ENCODE measurements at places on chromosomes 6 and 20.
A peak's percentile ranks its signal among the peaks of the same experiment; 100 is the strongest.

DNA sequence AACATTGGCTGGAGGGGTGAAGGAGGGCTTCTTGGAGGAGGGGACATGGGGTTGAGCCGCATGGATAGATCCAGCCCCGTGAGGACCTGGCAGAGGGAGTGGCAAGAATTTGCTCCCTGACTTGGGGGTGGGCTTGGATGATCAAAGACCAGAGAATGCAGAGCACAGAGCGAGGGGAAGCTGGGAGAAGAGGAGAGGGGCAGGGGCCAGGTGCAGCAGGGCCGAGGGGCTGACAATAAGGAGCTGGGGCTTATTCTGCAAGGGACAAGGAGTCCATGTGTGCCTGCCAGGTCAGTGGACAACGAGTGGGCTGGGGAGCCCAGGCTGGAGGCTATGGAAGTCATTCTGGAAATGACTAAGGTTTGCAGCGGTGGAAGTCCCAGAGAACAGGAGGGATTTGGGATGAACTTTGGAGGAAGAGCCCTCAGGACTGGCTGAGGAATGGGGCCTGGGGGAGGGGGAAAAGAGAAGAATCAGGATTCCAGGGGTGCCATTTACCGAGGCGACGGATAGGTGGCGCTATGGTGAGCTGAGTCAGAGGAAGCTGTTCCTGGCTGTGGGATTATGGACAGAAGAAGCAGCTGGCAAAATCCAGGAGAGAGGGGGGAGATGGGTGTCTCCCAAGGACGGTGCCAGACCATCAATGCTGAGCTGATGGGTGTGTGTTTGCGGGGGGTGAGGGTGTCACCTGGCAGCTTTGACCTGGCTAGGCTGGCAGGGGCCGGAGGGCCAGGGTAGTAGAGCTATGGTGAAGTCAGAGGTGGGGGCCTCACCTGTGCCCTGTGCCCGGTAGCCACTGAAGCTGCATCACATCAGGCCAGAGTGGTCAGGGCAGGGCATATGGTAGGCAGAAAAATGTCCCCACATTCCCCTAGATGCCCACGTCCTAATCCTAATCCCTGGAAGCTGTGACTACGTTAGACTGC is 7.8 kb downstream of the KCNG1 start:
- peak; percentile 21 for DNase-seq

DNA sequence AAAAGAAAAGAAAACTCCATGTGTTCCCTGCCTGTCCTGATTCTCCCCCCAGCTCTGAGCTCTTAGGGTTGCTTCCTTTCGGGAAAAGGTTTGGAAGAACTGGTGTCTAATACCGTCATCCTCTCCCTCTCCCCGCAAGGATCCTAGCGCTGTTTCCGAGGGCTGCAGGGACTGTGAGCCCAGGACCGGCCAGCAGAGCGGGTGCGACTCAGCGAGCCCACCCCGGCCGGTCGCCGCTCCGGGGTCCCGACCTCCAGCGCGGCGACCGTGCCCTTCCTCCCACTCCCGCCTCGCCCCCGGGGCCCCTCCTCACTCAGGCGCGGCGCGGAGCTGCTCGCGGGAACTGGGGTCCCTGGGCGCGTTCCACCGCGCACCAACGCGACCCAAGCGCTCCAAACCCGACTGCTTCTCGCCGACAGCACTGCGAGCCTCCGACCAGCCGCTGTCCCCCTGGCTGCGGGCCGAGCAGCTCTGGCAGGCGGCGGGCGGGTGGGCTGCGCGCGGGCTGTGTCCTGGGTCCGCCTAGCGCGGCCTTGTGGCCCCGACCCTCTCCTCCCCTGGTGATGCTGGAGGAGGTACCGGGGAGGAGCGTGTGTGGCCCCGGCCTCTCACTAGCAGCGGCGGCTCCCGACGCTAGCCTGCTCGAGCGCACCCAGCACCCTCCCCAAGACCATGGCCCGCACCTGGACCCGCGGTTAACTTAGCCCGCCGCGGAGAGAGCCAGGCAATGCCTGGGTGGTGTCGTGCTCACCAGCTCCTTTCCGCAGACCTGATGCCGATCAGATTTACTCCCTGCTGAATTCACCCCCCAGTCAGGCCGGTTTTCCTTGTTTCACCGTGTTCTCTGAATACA is at the start of gene PLA2G7:
Gene PLA2G7, minus strand, starts transcription at position 509 of the 853 bp plus-strand sequence. CDS start 12,484 bp downstream, outside the sequence.
- no peak for DNase-seq

GRCh38 chr20:6489361-6490171 is 277.9 kb upstream of the BMP2 start:
- no peak for DNase-seq

- DNase-seq, result no peak
Measured at GRCh38 chr6:63783096-63783495, 147.5 kb downstream of the PHF3 start.

DNA sequence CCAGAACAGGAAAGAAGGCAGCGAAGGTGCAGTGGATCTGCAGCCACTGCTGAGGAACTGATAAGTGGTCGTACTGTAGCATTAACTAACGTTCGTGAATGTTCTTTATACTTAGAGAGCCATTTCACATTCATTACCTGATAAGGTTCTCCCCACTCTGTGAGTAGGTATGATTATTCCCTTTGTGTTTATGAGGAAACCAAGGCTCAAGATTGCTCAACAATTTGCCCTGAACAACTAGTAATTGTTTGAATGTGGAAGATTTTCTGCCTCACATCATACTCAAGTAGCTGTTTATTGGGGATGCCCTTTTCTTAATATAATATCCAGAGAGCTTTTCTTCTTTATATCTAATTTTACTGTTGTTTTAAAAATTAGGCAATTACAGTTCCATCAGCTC is 24.9 kb upstream of the ELOVL5 start:
- DNase-seq, result no peak

DNA sequence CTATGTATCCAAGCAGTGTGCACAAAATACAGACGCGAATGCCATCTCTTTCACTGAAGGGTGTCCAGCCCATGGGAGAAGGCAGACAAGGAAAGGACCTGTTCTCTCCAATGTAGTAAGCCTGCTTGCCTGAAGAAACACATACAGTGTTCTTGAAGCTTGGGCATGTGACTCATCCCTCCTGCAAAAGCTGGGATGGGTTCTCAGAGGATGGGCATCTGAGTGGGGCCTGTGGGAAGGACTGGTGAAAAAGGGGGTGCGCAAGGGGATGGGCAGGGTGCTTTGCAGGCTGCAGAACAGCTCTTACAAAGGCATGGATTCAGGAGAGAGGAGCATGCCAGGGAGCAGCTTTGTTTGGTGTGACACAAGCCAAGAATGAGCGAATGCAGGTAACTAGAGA is 128.1 kb downstream of the FYN start:
- no peak for DNase-seq

DNA sequence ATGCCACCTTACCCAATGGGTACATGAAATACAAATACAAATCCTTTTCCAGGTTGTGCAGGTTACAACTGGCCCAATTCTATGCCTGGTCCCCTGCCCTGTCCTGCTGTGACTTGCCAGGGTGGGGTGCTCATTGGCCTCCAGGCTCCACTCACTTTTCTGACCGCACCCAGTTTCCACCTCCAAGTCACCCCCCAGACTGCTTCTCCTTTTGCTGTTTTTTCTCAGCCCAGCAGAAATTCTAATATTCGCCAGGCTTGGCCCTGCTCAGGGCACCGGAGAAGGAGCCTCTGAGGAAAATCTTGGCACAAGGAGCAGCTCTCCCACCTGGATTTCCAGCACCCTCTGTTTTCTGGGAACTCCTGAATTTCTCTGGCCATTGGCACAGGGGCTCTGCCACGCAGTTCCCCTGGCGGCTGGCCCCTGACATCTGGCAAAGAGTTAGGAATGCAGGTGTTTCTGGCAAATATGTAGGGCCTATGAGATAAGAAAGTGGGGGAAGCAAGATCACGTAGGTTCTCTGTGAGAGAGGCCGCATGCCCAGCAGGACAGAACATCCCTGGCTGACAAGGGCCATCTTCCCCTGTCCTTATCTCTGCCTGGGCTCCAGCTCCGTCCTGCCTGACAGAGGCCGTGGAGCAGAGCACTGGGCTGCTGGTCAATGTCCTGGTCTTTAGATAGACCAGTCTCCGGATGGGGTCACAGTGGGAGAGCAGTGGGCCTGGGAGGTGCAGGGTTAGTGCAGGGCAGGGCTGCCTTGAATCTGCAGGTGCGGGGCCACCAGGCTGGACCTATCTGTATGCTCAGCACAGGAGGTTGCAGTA is 2.9 kb upstream of the RAET1E start:
- no peak for DNase-seq

- DNase-seq, result no peak
Measured at GRCh38 chr20:49275636-49276035, 2.2 kb downstream of the ZNFX1 start.

DNA sequence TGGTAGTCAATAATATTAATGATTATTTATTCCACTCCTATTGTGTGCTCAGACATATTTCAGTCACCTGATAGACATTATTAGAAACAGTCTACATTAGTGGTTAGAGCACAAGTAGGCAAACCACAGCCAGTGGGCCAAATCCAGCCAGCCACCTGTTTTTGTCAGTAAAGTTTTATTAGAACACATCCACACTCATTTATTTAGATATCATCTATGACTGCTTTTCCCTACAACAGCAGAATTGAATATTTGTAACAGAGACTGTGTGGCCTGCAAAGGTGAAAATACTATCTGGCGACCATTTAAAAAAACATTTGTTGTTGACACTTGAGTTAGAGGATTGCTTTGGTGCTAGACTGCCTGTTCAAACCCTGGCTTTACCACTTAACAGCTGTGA is 220.0 kb upstream of the ZFP64 start:
- DNase-seq, result no peak

GRCh38 chr6:55868771-55869479 is 6.5 kb downstream of the BMP5 start:
- peak; percentile 1 for DNase-seq

DNA sequence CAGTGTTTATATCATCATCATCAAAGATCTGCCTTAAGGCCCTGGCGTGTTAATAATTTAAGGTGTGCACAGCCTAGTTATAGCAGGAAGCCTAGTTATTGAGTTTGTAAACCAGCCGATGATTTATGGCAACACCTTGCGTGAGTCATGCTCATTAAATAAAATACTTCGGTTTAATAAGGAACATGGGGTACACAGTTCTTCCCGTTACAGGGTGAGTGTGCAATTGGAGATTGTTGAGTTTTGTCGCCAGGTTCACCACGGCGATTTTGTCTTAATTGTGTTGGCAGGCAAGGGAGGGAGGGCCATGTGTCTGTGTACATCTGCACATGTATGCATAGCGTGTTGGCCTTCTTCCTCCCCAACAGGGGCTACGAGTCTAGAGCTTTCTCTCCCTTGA is 104.0 kb downstream of the TFAP2A start:
- no peak for DNase-seq

GRCh38 chr6:135418040-135418760 is 79.3 kb downstream of the AHI1 start:
- no peak for DNase-seq

DNA sequence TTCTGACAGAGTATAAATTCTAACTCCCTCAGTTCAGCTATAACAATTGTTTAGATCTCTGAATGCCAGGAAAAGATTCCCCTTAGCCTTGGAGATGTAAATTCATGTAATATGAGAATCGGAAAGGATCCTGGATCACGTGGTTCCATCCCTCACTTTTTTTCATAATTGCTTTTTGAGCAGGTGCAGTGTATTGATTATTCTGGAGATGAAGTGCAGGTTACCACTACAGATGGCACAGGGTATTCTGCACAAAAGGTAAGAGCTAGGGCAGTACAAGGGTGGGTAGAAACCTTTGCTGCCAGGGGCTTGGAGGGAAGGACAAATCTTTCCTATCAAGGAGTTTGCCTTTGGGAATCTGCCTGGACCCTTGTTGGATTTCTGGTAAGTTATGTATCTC is 52.7 kb downstream of the KDM1B start:
- no peak for DNase-seq

GRCh38 chr6:169473663-169474062 is 220.0 kb upstream of the THBS2 start:
- no peak for DNase-seq

DNA sequence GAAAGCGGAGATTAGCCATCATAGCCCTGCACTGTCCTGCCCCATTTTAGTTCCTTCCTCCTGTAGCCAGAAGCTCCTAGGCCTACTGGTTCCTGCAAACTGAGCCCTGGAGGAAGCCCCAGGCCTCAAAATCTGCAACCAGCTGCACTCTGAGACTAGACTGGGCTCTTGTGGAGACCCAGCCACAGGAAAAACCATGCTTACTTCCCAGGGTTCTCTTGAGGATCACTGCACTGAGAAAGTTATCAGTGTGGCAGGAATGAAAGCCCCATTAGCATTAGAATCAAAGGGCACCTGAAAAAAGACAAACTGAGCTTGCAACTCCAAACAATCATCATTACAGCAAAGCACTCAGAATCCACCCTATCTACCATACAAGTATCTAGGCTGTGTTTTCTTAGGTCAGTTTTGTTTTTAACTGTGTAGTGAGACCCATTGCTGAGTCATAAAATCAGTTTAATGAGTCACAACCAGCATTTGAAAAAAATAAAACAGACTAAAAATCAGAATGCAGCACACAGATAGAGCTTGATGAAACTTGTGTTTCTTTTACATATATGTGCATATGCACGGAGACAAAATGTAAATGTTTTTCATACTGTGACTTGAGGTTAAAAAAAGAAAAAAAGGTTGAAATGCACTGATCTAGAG is 91.0 kb downstream of the UNC5CL start:
- no peak for DNase-seq

DNA sequence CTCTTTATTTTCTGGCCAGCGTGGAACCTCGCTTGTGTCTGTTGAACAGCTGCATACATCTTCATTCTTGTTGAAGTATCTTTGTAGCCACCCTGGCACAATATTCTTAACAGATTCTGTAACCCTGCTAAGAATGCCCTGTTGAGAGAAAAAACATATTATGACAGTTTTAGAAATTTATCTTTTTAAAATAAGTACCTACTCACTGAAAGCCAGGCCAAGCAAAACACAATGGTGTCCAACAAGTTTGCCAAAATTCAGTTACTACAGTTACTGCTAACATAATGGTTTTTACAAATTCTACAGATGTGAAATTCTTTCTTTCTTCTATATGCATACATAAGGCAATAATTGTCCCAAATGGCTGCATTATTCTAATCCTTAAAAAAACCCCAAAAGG is 18.2 kb downstream of the NUP153 start:
- no peak for DNase-seq

- no peak for DNase-seq
Measured at GRCh38 chr6:88238901-88239300, 72.8 kb upstream of the CNR1 start.

GRCh38 chr20:53574819-53575218 is 18.8 kb downstream of the ZNF217 start:
- no peak for DNase-seq

DNA sequence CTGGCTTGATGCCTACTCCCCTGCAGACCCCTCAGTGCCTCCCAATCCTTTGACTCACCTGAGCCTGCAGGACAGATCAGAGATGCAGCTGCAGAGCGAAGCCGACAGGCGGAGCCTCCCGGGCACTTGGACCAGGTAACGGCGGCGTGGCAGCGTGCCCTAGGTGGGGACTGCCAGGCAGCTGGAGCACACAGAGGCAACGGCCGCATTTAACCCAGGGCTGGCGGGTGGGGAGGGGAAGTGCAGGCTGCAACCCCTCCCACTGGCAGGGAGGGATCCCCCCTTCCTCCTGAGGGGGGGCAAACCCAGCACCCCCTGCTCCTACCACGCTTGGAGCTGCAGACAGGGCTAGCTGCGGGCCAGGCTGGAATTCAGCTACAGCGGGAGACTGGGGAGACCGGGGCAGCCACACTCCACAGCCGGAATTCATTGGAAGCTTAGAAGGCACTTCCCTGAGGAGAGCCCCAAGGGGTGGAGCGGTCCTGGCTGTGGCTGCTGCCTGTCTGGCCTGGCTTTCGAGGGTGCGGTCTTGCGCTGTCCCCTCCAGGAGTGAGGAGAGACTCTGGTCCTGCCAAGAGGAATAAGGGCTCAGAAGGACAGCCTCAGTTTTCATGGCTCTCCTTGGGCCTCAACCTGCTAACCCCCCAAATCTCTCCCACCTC is at the start of gene MATN4:
Gene MATN4, minus strand, starts transcription at position 183 of the 662 bp plus-strand sequence. CDS start 2,717 bp downstream, outside the sequence.
- DNase-seq, result no peak

Data from activated T-cell treated with anti-CD3 and anti-CD28 coated beads for 48 hours (primary cell).